ENCODE measurements at places on chromosomes 11 and 22.
A peak's percentile ranks its signal among the peaks of the same experiment; 100 is the strongest.

GRCh38 chr11:215581-216037 is 8.1 kb downstream of the RIC8A start:
- DNase-seq = no peak

DNA sequence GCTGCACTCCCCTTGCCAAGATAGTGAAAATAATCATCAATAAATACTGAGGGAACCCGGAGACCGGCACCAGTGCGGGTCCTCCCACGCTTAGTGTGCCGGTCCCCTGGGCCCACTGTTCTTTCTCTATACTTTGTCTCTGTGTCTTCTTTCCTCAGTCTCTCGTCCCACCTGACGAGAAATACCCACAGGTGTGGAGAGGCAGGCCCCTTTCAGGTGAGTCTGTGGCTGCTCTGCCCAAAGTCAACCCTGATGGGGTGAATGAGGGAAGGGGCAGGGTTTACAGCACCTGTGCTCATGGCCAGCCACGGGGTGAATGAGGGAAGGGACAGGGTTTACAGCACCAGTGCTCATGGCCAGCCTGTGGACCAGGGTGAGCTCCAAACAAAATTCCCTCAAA is 4.7 kb downstream of the BET1L start:
- DNase-seq = no peak

DNA sequence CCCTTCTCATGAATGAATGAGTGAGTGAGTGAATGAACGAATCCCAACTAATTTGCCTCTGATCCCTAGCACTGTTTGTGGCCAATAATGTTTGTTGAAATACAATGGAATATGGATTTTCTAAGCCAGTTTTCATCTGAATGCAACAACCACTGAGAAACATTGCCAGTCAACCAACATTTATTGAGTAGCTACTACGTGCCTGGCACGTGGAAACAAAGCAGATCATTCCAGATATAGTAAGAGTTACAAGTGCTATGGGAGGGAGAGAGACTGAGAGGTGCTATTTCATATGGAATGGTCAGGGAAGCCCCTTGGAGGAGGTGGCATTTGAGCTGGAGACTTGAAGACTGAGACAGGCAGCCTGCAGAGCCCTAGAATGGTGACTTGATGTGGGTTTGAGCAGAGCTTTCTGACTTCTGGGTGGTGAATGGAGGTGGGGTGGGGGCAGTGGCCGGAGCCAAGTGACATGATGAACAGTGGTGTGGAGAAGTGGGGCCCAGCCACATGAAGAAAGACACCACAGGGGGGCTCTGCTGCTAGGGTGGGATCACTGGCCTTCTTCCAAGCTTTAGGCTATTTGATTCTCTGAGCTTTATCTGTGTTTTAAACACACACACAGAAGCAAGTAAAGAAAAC is 35.1 kb upstream of the SMTN start:
- DNase-seq = no peak

GRCh38 chr11:35763301-35763700 is 100.7 kb downstream of the TRIM44 start:
- DNase-seq = no peak

DNA sequence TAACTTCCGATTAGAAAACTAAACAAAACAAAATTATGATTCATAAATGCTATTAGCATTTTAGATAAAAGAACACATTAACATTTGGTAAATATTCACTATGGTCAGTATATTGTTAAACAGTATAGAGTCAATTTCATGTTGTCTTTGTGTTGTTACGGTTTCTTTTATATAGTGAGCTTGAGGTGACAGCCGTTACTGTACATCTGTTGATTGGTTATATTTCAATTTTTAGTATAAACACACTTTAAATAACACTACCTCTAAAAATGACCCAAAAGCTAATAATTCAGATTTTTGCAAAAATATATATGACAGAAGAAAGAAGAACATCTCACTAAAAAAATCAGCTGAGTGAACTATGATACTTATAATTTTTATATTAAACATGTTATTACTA is 249.0 kb upstream of the LUZP2 start:
- DNase-seq = no peak

- no peak for DNase-seq
Observed at GRCh38 chr22:35997438-35997837, 31.2 kb downstream of the RBFOX2 start.

DNA sequence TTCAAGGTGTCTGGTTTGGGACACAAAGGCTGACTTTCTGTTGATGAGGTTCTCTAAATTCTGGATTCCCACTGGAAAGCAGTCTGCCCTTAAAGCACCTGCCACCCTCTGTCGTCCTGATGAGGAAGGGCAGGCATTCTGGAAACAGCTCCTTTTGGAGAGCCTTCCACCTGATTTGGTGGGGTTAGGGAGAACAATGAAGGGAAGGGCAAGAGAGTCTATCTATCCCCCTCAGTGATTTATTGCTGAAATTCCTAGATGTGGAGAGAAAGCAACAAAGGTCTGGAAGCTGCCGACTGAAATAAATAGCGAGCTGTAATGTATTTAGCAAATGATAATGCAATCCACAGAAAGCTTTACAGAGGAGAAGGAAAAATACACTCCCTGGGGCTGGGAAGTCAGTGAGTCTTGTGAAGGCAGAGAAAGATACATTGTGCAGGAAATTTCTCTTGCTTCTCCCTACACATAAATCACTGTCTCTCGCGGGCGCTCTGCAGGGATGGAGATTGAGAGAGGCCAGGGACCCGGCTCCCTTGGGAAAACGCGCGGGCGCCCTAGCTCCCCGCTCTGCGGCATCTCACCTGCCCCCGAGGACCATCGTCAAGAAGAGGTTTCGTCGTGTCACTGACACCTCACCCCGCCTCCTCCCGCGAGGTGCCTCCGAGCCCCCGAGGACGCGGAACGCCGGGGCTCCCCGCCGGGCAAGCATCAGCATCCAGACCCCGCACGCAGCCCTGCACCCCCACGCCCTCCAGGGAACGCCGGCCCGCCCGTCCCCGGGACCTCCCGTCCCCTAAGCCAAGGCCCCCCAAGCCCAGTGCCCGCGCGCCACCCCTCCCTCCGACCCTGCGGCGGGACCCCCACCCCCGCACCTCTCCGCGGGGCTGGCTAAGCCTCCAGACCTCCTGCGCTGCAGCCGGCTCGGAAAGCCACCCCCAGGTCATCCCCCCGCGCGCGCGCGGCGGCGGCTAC is 673 bp downstream of the CDON start:
- DNase-seq = peak; percentile 19

All from psoas muscle (tissue), 8 donors.